CD8-positive, alpha-beta memory T cell (primary cell): ENCODE measurements at places on chromosomes 7 and 10. TPM values are rescaled to one million over a fixed set of nuclear protein-coding genes. Genes with fewer than 3 reads are reported as not detected.

The TWIST1 gene
- not detected for total RNA-seq

The HKDC1 gene
- 0.15 TPM for total RNA-seq

GRCh38 chr10:65325913-65326312 is 1599.9 kb upstream of the LRRTM3 start:
- no peaks in the 10 kb centered on the region for H3K4me1 ChIP-seq
- H3K4me3 ChIP-seq, result no peak overlapping the region
- no peaks in the 10 kb centered on the region for H3K27me3 ChIP-seq
- no peak for DNase-seq
- H3K36me3 ChIP-seq, result no peaks in the 10 kb centered on the region

DNA sequence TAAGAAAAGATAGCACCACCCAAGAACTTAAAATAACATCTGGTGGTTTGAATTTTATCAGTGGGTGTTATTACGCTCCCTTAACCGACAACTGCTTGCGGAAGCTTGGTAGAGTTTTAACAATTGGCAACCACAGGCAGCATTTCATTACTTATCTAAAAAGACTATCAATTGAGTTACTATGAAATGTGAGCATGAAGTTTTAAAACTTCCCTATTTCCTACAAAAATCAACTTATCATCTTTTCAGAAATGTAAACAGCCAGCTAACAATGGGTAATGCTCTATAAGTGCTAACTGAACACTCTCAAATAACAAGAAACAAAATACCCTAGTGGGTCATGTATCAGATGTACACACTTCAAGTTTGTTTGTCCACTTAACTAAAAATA is 68.8 kb downstream of the OSBPL3 start:
- no peaks in the 10 kb centered on the region for H3K36me3 ChIP-seq
- H3K27me3 ChIP-seq, result no peaks in the 10 kb centered on the region
- peaks cover 76% of the 10 kb centered on the region for H3K4me1 ChIP-seq
- peak overlapping the region; percentile 10 for H3K27ac ChIP-seq
- peak; percentile 50 for DNase-seq

DNA sequence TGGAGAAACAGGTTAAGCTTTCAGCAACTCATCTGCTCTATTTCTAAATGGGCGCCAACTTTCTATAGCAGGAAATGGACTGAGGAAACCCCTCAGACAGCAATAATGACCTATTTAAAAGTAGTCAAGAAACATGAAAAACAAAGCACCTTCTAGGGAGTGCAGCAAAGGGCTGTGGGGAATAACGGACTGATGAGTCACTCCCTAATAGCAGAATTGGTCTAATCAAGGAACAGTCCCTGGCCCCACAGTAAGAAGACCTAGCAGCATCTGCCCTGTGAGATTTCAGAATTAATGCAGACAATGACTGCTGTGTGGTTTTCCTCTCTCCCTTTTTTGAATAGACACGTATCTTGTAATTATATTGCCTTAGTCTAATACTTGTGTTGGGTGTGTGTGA is 602.9 kb downstream of the IPMK start:
- H3K4me3 ChIP-seq, result no peak overlapping the region
- no peaks in the 10 kb centered on the region for H3K36me3 ChIP-seq
- no peak for DNase-seq

The SUGCT gene
- 1.3 TPM for total RNA-seq

The NKX1-2 gene
- total RNA-seq, result not detected

DNA sequence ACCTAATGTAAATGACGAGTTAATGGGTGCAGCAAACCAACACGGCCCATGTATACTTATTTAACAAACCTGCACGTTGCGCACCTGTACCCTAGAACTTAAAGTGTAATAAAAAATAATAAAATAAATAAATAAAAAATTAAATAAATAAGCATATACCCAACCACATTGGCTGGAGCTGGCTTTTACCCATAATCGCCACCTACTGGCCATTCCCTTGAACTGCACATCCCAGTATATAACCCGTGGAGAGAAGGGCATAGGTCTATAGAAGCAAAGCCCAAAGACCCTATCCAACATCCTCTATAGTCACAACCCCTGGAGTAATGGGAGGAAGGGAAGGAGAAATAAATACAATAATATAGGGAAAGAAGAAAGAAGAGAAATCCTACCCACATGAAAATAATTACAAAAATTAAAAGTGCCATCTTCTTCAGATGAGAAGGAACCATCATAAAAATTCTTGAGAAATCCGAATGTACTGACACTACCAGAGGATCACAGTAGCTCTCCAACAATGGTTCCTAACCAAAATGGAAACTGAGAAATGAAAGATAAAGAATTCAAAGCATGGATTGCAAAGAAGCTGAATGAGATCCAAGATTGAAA is 65.6 kb downstream of the TWIST1 start:
- no peak for DNase-seq
- H3K36me3 ChIP-seq, result no peaks in the 10 kb centered on the region
